LHCN-M2 (cell line): ENCODE measurements at places on chromosomes 11 and 22. TPM values are rescaled to one million over a fixed set of nuclear protein-coding genes. Genes with fewer than 3 reads are reported as not detected.

The ZDHHC24 gene
- total RNA-seq: 20.1 and 24.8 TPM in 2 replicates

The HEPHL1 gene
- not detected in 2 replicates for total RNA-seq

The SCYL1 gene
- 104 and 113 TPM in 2 replicates for total RNA-seq

The NCF4 gene
- total RNA-seq: not detected in 2 replicates

The APOA5 gene
- not detected in 2 replicates for total RNA-seq

The TP53AIP1 gene
- total RNA-seq: not detected in 2 replicates

The OR51F1 gene
- not detected in 2 replicates for total RNA-seq

The PYGM gene
- not detected in 2 replicates for total RNA-seq

The MUC5AC gene
- not detected in 2 replicates for total RNA-seq

The MISFA gene
- 0.06 and 3.7 TPM in 2 replicates for total RNA-seq
